ENCODE measurements at places on chromosomes 1 and 21.

DNA sequence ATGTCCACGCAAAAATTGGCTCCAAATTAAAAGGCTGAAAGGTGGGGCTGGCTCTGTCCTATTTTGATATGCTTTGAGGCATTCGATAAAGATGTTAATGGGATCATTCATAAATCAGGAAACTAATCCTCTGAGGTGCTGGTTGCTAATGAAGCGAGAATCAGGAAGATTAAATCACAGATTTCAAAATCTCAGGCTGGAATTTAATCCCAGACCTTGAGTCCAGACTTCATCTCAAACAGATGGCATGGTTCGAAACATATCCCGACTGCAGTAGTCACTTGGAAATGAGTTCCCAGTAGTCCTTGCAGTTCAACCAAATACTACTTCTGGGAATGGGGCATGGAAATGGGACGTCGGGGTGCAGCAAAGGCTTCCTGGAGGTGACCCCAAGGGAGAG, 4.5 kb upstream of the KLF17 start:
- DNase-seq = no peak

GRCh38 chr1:209703834-209704504, 677 bp upstream of the HSD11B1 start:
- DNase-seq = no peak

GRCh38 chr1:41416552-41417334, 55.5 kb downstream of the FOXO6 start:
- peak; percentile 54 for DNase-seq

GRCh38 chr1:6785318-6785727, at the start of gene CAMTA1:
CAMTA1 (plus strand) TSS chr1:6785454; CDS start chr1:6785531, 77 bp downstream.
- DNase-seq = no peak

- peak; percentile 81 for DNase-seq
These were observed 102.8 kb downstream of the CASZ1 start for GRCh38 chr1:10693497-10694273.

- no peak for DNase-seq
These were observed 29.4 kb downstream of the TMPRSS2 start for GRCh38 chr21:41478319-41479177.

GRCh38 chr1:184770181-184770979, 15.7 kb upstream of the EDEM3 start:
- no peak for DNase-seq

GRCh38 chr1:117592155-117592554, 13.7 kb upstream of the TENT5C start:
- DNase-seq = no peak

DNA sequence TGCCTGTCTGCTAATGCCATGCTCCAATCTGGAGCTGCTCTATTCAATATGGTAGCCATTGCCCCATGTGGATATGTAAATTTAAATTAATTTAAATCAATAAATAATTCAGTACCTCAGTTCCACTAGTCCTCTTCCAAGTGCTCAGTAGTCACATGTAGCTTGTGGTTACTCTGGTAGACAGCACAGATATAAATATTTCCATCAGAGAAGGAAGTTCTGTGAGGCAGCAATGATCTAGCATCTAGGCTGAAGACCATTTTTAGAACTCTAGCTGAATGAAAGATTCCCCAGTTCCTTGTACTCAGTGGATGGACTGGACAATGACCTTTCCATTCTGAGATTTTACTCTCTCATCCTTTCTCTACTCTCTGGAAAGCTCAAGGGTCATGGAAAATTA, 25.8 kb upstream of the CAPZB start:
- no peak for DNase-seq

GRCh38 chr1:145947551-145947950, 10.3 kb downstream of the LIX1L start:
- no peak for DNase-seq

DNA sequence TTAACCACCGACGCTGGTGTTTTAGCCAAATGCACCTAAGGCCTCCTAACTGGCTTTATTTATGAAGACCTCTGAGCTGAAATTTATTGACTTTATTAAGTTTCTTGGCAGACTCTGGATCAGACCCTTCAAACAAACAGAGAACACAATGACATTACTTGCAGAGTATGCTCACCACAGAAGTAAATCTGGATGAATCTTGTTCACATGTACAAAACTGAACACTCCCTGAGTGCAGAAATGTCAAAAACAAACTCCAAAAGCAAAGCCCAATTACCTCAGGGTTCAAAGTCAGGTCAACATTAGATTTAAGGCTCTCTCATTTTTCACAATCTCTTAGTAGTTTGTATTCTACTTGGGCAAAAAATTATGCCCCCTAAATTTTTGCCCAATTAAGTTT, 218.6 kb downstream of the SLC45A1 start:
- no peak for DNase-seq

DNA sequence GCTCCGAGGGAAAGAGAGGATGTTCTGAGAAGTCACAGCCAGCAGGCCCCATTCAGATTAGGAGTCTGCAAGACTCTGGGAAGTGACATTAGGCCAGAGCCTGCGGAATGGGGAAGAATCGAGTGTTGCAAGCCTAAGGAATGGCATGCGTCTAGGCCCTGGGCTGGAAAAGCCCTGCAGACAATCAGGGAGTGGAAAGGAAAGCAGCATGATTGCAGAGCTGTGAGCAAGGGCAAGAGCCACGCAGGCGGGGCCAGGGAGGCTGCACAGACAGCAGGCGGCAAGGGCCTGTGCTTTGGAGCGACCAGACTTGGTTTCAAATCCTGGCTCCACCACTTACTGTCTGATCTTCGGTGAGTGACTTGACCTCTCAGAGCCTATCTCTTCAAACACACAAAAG, 118.2 kb downstream of the RRAGC start:
- DNase-seq = no peak

DNA sequence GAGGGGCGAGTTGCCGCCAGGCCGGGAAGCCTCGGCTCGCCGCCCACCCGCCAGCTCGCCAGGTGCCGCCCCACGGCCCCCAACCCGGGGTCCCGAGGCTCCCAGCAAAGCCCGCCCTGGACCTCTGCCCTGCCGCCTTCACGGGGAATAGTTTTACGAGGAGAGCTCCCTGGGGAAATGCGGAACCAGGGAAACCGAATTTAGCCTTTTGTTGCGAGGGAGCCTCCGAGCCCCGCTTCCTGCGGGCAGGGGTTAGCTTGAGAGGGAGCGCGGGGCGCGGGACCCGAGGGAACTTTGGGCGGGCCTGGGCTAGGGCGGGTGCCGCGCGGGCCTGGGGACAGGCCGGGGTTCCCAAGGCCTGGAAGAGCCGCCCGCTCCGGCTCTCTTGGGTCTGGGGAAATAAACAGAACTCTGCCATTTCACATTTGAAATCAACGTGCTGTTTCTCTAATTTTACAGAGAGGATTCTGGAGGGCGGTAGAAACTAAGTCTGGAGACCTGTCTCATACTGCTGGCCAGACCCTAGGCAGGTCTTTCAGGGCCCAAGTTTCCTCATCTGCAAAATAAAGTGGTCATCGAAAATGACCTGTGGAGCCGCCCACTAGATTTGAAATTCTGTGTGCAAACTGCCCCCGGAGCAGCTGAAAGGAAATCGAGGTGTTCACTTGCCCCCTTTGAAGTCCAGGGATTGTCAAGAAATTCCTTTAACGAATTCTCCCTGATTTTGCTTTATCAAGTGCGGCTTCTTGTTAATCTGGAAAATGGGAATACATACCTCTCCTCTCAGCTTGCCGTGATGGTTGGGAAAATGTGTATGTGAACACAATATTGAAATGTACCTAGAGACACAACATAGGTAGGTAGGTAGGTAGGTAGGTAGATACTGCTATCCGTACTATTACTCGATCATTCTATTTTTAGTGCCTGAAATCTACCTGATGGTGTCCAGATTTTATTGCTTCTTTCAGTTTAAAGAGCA, 749 bp upstream of the GLUL start:
- no peak for DNase-seq
